ENCODE measurements at places on chromosomes 2 and 18.
A peak's percentile ranks its signal among the peaks of the same experiment; 100 is the strongest.

DNA sequence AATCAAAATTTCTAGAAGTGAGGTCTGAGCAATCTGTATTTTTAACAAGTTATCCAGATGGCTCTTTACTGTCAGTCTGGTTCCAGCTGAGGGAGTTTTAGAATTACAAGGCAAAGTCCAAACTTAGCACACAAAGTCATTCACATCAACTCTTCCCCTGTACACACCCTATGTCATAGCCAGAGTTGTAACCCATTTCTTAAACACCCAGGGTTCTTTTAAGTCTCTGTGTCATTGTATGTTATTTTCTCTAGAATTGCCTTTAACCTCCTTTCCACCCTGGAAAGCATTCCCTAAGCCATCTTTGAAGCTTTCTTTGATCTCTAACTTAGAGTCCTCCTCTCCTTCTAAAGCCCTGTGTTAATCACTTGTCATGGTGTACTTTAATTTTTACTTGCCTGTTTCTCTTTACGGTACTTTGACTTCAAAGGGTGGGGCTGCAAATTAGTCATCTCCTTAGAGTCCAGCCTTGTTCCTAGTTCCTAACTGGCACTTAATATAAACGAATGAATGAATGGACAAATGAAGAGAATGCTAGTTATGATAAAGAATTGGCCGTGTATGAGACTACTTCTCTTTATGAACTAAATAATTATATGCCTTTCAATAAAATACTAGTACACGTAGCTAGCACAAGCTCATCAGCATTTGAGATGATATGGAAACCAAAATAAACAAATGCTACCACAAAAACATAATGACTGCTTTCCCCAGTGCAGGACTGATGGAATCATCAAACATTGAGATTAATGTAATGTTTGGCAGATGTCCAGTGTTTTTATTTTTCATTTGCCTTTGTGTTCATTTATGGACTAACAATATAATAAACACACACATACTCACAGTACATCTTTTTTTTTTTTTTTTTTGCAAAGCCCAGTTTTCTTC is 11.9 kb upstream of the ACTR3 start:
- peak; percentile 45 for DNase-seq

DNA sequence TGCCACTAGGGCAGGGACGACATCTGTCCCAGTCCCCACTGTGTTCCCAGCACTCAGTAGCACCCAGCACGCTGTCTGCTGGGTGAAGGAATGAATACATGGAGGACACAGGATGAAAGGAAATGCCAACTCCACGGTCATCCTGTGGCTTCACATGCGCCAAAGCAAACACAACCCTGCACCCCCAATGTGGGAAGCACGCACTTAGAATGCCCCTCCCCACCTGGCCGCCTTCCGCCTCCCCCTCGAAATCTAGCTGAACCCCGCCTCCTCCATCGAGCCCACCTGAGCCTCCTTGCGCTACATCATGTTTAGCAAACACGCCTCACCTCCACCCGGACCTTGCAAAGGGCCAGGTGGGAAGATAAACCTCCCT is 33.9 kb downstream of the ADCY3 start:
- no peak for DNase-seq

GRCh38 chr2:19674051-19675002 is 227.5 kb downstream of the TTC32 start:
- peak; percentile 77 for DNase-seq

GRCh38 chr18:29157057-29157780 is 980.3 kb upstream of the CDH2 start:
- no peak for DNase-seq

DNA sequence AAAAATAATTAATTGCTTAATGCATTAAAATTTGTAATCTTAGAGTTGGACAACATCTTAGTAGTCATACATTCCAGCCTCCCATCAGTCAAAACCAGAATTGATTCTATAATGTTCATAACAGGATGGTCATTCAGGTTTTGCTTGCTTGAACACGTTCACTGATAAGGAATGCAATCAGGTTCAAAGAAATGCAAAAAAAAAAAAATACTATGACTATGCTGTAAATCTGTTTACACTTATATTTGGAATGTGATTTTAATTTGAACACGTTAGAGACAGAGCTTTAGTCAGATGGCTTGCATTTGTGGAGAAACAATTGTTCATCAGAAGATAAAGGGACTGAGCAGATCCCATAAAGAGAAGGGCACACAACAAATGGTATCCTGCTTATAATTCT is 131.3 kb upstream of the UNC80 start:
- no peak for DNase-seq

GRCh38 chr2:119748135-119748534 is 11.6 kb upstream of the PTPN4 start:
- DNase-seq: no peak

DNA sequence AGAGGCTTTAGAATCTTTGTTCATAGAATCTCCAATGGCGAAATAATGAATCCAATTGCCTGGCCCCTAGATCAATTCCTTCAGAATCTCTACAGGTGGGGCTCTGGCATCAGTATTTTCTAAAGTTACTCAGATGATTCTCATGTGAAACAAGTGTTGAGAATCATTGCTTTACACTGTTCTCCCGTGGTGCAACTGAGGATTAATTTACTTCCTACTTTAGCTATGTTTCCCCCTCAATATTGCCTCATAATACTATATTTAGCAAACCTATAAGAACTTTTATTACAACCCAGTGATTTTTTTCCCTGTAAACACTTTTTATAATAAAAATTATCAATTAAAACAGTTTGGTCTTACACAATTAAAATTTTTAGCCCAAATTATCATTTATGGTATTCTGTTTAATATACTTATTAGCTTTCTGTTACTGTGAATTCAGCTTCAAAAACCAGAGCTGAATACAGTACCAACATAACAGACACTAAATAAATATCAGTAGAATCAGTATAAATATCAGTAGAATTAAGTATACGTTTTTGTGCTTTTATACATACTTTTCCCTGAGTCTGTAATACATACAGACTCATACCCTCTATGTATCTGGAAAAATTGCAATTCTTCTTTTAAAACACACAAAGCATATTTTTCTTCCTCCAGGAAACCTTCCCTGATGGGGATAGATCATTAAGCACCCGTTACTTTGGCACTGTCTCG is 20.8 kb downstream of the SLC38A11 start:
- no peak for DNase-seq

- DNase-seq: peak; percentile 7
Measured at GRCh38 chr18:7459851-7460770, 107.0 kb upstream of the PTPRM start.

DNA sequence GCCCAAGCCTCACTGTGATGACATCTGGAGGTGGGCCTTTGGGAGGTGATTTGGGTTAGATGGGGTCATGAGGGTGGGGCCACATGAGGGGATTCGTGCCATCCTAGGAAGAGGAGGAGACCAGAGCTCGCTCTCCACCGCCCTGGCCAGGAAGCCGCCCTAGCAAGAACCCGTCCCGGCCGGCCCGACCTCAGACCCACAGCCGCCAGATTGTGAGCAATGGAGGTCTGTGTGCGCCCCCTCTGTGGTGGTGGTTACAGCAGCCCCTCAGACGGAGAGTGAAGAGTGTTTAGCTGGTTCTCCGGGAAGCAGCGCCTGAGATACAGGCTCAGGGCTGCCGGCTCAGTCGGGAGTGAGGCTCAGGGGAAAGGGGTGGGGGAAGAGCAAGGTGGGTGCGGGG is 83.3 kb downstream of the RTP5 start:
- no peak for DNase-seq

- no peak for DNase-seq
Measured at GRCh38 chr2:70420143-70420542, 118.3 kb upstream of the FAM136A start.

- DNase-seq: peak; percentile 10
Measured at GRCh38 chr2:17166506-17166905, 351.7 kb downstream of the RAD51AP2 start.

- DNase-seq: no peak
Measured at GRCh38 chr2:53356291-53356905, 411.2 kb upstream of the CHAC2 start.

DNA sequence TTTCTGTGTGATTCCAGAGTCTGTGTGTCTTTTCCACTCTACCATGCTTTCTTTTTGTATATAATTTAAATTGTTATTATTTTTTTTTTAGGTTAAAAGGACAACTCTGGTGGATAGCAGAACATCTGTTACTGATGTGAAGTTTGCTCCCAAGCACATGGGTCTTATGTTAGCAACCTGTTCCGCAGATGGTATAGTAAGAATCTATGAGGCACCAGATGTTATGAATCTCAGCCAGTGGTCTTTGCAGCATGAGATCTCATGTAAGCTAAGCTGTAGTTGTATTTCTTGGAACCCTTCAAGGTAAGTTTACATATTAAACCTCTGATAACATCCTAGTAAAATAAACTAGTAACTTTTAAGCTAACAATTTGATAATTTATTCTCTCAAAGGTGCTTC is 15.3 kb downstream of the SEH1L start:
- no peak for DNase-seq

DNA sequence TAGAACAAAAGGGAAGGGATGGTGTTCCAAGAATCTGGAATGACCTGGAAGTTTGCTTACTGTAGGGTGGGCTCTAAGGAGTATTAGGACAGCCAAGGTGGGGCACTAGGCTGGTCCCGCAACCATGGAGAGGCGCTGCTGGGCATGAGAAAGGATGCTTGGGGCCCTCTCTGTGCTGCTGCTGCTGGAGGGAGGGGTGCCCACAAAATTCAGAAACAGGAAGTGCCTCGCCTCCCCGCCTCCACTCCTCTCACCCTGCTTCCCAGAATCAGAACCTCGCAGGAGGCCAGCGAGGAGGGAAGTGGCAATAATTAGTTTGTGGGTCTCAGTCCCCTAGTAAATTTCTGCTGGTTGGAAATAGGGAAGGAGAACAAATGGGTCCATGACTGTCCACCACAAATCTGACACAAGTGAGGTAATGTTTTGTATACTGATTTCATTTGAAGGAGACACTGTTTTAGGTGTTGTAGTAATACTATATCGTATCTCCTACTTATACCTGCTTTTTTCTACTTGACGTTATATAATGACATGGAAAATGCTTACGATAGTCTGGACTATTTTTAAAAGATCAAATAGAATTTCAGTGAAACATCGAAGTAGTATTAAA is 7.9 kb upstream of the PDCL3 start:
- DNase-seq: no peak

GRCh38 chr2:138708682-138709241 is 71.4 kb downstream of the NXPH2 start:
- DNase-seq: peak; percentile 49

DNA sequence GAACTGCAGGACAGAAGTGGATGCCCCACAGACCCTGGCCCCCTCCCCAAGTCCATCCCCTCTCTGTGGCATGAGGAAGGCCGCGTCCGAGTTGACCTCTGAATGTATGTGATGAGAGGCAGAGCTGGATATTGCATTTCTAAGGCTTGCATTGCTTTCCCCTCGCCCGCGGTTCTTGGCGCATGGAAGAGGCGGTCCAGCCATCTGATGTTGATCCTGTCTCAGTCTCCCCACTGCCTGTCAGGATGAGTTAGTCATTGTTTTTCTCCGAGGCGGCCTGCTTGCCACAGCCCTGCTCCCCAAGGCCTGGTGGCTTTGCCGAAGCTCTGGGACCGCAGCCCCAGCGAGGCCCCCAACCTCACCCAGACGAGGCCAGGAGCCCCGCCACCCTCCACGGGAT is 88.6 kb downstream of the SMAD7 start:
- no peak for DNase-seq

- DNase-seq: peak; percentile 59
Measured at GRCh38 chr2:102753563-102754159, 8.2 kb upstream of the TMEM182 start.

GRCh38 chr18:65762556-65762955 is 11.7 kb downstream of the CDH7 start:
- DNase-seq: no peak

- peak; percentile 94 for DNase-seq
Measured at GRCh38 chr2:1791685-1792435, 47.5 kb upstream of the PXDN start.

- no peak for DNase-seq
Measured at GRCh38 chr2:154324601-154325000, 373.9 kb upstream of the KCNJ3 start.

GRCh38 chr18:58525517-58525916 is 103.4 kb downstream of the ALPK2 start:
- peak; percentile 70 for DNase-seq

DNA sequence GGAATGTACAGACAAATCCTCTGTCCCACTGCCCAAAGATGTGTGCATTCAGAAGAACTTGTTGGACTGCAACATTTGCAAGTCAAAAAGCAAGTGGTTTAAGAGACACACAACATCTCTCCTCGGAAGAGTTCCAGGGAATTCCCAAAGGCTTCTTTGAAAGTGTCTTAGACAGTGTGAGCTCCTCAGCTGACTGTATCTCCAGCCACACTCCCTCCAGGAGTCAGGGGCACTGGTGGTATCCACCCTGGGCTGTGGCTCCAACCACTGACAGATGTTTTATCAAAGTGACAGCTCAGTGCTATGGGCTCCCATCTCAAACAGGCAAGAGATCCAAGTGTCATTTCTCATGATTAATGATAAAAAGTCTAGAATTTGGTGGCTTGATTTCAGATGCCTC is 48.5 kb downstream of the ALK start:
- DNase-seq: no peak
